ENCODE measurements at places on chromosomes 3 and 15.

GRCh38 chr3:76352511-76353284 is 567.3 kb upstream of the ZNF717 start:
- no peak for DNase-seq

DNA sequence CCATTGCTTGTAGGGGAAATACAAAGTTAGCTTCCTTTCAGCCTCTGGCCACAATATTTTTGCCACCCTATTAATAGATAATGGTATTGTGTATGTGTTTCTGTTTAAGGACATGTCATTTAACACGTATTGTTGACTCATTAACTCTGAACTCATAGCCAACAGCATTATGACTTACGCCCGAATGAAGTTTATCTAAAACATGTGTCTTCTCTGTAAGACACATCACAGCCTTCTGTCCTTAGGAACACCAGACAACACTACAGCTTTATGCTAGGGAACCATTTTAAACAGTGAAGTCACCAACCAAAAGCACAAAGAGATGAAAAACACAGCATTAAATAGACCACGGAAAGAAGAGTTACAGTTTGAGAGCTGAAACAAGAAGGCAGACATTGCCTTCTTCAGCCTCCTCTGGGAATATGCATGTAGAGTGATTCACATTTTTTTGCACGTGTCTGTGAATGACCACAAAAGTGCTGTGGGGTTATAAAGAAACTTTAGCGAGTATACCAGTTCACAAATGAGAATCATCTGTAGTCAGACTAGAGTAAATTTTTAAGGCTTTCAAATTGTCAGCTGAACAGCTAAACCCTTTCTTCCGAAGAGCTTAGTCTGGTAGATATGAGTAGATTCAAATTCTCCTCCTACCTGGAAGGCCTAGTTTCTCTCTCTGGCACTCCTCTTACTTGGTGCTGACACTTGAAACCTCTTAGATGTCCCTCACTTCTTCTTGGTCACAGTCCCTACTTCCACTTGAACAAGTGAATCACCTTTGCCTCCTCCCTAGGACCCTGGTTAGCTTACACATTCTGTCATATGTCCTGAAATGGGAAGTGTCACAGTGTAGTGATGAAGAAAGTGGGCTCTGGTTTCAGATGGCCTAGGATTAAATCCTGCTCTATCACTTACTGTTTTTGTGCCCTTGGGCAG is 32.2 kb downstream of the MCTP2 start:
- DNase-seq, result no peak

GRCh38 chr3:94172695-94173310 is 109.9 kb downstream of the NSUN3 start:
- no peak for DNase-seq

DNA sequence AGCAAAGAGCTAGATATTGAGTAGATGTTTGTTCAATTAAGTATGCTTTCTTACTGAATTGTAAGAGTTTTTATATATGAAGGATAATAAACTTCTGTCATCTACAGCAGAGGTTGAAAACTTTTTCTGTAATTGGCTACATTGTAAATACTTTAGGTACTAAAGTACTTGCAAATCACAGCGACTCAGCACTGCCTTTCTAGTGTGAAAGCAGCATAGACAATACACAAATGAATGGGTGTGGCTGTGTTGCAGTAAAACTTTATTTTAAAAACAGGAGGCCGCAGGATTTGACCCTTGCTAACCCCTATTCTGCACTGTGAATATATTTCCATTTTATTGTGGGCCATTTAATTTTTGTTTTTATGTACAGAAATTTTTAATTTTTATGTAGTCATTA is 104.3 kb upstream of the TMC3 start:
- no peak for DNase-seq

- DNase-seq, result peak; percentile 98
Measured at GRCh38 chr3:43389388-43390254, 103.3 kb downstream of the SNRK start.

GRCh38 chr3:98594628-98595324 is 1.4 kb upstream of the CPOX start:
- no peak for DNase-seq

GRCh38 chr3:191357909-191358308 is 27.6 kb upstream of the UTS2B start:
- no peak for DNase-seq

DNA sequence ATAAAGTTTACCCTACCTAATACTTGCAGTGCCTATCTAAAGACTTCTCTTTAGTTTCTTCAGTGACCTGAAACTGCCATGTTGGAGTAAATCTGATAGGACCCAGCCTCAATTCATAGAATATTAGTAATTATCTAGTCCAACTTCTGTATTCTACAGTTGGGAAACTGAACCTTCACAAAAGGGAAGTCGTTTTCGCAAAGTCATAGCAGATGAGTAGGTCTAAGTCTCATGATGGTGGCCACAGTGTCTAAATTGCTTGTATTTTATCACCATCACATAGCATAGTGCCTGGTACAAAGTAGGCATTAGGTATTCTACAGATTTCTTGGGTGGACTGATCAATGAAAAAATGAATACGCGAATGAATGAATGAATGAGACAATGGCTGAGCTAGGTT is 8.4 kb downstream of the GMNC start:
- DNase-seq, result no peak

DNA sequence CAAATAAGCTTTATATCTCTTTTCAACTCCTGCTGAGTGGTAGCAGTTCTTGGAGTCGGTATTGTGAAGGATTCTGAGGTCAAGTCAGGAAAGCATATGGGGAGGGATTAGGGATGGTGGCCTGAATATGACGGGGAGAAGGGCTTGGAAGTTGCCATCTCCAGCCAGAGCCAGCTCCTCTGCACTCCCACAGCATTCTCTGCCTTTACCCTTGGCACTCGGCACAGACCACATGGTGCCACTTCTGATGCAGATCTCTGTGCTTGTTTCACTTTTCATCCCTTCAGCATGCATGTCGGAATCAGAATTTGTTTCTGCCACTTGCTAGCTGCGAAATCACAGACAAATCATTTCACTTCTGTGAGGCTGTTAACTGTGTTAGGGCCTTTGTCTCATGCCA is 52.5 kb downstream of the RAB11A start:
- no peak for DNase-seq

- no peak for DNase-seq
Measured at GRCh38 chr3:171535133-171535532, 74.9 kb upstream of the TNIK start.

- DNase-seq, result peak; percentile 10
Measured at GRCh38 chr15:33067456-33067855, 127.1 kb downstream of the FMN1 start.

- no peak for DNase-seq
Measured at GRCh38 chr15:60079210-60079609, 75.1 kb downstream of the FOXB1 start.

DNA sequence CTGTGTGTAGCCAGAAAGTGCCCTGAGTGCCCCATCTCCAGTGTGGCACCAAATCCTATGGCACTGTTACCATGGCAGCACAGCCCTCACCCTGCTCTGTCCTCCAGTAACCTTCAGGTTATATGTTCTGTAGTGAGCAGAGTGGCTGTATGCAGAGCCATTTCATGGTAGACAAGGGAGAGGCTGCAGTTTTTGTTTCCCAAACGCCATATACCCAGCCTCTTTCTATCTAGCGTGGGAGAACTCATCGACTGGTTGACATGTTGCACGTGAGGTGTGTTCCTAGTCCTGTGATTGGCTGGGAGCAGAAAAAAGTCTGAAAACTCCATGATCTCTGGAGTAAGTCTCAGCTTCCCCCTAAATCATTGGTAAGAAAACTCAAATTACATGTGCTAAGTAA is 2.0 kb downstream of the SIDT1 start:
- no peak for DNase-seq

- DNase-seq, result no peak
Measured at GRCh38 chr3:124831628-124832199, 55.5 kb downstream of the ITGB5 start.

DNA sequence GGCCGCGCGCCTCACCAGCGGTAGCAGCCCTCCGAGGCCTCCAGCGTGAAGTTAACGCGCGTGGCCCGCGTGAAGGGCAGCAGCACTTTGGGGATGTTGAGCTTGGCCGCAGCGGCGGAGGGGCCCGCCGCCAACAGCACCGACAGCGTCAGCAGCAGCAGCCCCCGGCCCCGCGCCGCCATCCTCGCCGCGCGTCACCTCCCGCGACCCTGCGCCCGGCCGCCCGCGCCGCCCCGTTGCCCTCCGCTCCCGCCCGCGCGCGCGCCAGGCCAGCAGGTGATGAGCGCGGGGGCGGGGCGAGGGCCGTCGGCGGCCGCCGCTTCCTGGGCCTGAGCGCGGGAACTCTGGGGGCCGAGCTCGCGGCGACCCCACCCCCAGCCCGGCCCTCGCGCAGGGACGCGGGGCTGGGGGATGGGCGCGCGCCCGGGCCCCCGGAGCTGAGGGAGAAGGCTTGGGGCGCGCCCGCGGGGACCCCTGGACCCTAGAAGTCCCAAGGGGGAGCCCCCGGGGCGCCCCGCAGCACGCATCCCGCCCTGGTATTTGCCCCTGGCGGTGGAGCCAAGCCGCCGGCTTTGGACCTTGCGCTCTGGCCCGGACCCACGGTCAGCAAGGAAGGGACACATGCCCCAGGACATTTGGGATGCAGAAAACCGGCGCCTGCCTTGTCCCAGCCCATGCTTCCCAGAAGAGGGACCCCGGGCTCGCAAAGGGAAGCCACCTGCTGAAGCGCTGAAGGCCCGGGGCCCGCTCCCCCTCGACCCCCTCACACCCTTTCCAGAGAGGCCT is at the start of gene NUP210:
TSS of gene NUP210 (minus strand) at position 278 of the 786 bp plus-strand sequence. CDS start at position 182, 96 bp downstream.
- no peak for DNase-seq

DNA sequence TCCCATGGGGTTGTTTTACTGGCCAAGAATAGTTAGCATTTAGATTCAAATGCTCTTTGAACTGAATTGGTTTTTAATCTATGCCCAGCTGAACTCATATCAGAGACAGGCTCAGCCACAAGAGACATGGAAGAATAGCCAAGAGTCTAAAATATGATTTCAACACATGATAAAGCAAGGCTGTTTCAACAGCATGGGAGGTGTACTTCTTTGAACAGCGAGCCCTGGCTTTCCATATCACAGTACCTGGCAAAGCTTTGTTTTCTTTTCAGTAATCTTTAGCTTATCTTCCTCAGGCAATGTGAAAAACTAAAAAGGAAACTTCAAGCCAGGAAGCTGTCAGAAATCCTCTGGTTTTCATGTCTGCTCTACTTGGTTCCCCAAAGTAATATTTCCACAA is 413.6 kb upstream of the ADAMTS9 start:
- DNase-seq, result no peak

- DNase-seq, result no peak
Measured at GRCh38 chr3:46656778-46657556, 36.5 kb downstream of the ALS2CL start.

DNA sequence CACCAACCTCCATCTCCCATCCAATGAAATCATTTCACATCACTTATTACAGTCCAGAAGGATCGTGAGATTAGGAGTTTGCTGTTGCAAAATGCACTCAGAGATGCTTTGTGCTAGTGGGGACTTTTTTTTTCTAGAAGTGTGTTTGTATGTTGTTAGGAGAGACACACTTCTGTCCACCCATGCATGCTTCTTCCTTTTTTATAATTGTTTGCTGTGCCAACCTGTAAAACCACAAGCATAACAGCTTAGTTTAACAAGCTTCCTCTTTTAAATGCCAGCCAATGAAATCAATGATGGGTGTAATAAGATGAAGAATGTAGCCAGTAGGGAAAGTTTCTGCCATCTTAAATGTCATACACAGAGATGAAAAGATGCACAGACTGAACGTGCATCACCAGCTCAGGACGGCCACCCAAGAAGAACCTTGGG is 305.6 kb upstream of the STT3B start:
- no peak for DNase-seq

- DNase-seq, result peak; percentile 85
Measured at GRCh38 chr3:160129459-160130061, 95.7 kb upstream of the C3orf80 start.

DNA sequence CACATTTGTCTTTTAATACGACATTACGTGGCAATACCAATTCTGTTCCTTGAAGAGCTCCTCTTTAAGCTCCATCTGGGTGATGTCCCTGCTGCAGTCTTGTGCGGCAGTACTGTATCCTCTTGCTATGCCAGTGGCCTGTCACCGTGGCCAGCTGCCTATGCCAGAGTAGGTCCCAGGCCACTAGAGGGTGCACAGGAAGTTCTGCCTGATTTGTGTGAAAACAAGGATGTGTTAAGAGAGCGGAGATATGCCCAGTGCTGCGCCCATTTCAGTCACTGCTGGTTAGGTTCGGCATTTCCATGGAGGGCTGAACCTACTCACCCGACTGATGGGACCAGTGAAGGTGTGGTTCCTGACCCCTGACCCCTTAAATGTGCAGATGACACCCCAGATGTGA is 25.2 kb downstream of the NIPA1 start:
- peak; percentile 38 for DNase-seq

DNA sequence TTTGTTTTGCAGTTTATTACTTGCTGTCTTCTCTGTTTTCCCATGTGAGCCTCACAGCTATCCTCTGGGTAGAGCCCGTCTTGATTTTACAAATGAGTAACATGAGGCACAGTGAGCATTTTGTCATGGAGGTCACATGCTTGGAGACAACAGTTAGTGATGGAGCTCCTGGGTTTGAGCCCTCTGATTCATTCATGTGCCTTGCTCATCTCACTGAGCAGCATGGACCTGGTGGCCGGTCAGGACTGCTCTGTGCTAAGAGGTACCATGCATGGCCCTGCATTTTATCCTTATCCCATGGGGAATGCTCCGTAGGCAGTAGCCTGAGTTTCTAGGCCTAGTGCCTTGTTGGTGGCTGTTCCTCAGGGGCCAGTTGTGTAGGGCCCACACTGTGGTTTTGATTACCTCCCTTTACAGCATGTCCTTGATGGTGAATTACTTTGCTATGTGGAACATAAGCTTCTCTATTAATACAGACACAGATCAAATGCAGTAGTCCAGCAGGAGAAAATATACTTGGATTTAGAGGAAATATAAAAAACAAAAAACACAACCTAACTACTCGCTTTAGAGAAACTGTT is 35.6 kb downstream of the MAP2K5 start:
- DNase-seq, result no peak

DNA sequence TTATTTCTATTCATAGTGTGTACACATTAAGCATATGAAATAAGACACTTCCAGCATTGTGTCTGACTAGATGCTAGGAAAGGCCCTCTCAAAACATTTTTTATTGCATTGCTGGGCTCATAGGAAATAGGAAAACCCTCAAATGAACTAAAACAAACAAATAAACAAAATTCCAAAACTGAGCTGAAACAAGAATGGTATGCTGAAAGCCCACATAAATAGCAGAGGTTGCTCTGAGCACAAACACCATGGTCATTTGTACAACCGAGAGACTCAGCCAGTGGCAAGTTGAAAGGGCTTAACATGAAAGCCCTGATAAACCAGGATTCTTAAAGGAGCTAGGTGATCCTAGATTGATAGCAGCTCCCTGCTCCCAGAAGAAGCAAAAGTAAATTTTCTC is 310.0 kb upstream of the WNT5A start:
- no peak for DNase-seq

GRCh38 chr15:84572231-84572630 is 28.6 kb upstream of the ZSCAN2 start:
- no peak for DNase-seq

DNA sequence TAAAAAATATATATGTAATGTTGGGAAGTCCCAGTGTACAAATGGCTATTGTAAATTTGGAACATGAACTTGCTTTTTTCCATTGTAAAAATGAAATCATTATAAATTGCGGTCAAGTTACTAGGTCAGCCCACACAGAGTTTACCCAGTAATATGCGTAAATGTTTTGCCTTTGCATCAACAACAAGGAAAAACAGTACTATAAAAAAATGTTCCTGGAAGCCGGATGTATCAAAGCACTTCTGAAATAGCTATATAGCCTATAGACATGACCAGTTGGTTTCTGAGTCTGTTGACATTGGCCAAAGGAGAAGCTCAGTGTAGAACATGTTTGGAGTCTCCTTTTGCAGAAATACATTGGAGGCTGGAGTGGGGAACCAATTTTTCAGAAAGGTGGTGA is 23.2 kb downstream of the CTNNB1 start:
- no peak for DNase-seq

GRCh38 chr15:99677540-99678134 is 55.6 kb downstream of the LYSMD4 start:
- DNase-seq, result no peak

Data from dermis blood vessel endothelial cell (primary cell).